ENCODE measurements at places on chromosomes 6 and 20.
A peak's percentile ranks its signal among the peaks of the same experiment; 100 is the strongest.

DNA sequence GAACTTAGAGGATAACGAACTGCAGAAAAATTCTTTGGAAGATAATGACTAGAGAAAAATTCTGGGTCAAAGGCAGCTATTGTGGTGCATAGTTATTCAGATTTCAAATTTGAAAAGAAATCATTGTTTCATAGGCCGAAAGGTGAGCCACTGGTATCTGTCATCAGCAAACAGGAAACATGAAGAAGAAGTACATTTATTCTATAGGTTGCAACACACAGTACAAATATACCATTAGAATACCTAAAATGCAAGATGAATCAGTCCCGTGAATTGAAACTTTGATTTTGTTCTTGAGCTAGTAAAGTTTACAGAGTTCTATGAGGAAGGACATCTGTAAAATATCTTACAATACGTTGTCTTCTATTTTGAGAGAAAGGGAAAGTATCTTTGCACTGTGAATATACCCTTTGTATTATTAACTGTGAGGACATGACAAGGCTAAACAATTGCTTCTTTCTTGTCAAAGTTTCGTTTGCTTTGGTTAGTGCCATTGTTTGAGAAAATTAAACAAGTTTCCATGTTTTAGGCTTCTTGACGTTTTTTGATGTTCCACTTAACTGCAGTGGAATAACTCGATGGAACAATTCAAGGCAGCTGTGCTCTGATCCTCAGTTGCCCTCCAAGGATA lies 84.7 kb downstream of the HDGFL1 start:
- DNase-seq, result no peak

- no peak for DNase-seq
These were observed 52.1 kb downstream of the RIPOR2 start for GRCh38 chr6:24883618-24884017.

DNA sequence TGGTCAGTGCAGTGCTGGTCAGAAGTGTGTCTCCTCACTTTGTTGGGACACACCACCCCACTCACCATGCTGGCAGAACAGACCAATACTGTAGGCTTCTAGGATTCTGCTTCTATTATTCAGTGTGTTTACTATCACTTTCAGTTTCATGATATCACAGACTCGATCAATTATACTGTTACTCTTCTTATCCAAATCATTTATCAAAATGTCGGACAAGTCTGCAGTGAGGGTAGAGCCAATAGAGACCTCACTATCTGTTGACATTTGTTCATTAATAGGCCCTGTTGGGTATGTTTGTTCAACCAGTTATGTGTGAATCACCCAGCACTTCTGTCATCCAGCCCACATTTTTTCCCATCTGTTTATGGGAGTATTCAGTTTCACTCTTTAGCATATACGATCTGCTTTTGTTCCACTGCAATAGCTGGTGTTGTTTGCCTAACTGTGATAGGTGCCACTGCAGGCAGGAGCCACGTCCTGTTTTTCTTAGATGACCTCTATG lies 140.1 kb downstream of the NRN1 start:
- DNase-seq, result no peak

DNA sequence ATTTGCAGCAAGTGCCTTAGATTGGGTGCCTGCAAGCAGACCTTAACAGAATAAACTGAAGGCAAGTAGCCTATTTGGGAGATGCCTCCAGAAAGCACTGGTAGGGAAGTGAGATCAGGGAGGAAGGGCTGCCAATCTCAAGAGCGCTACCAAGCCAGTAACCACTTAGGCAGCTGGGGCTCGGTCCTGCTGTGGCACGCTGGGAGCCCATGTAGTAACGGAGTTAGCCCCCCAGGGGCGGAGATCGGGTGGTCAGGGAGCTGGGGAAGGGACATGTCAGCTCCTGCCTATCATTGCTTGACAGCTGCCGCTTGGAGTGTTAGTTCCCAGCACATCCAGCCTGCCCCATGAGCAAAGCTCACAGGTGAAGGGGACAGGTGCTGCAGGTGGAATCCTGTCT lies 127.0 kb downstream of the CEBPB start:
- DNase-seq, result no peak

DNA sequence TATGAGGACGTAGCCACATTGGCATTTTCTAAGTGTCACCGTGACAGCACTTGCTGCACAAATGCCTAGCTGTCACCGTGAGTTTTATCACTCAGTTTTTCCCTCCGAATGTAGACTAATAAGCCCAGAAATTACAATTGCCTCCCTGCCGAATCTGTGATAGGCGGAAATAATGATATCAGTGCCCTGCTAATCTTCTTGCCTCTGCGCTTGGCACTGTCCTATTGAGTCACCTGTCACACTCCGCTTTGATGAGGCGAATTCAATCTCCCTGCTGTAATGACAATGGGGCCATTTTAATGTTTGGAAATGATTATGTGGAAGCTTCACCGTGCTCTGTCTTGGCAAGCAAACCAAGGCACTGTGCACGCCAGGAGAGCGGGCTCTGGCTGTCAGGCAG lies 112.8 kb downstream of the LINC00237 start:
- no peak for DNase-seq

GRCh38 chr20:24649787-24650490 lies 180.5 kb downstream of the SYNDIG1 start:
- DNase-seq, result no peak

DNA sequence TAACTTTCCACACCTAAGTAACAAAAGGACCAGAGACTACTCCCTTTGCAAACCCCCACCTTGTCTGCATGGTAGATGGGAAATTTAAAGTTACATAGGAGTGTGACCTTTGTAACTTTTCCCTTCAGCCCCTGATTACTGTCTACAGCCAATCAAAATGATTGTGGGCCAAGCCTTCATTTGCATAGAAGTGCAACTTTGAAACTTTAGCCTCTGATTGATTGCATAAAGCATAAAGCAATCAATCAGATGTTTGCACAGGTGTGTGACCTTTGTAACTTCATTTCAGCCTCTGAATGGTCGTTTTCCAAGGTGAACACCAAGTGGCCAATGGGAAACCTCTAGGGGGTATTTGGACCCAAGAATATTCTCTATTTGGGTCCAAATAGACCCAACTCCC lies 46.1 kb downstream of the PRKN start:
- no peak for DNase-seq

DNA sequence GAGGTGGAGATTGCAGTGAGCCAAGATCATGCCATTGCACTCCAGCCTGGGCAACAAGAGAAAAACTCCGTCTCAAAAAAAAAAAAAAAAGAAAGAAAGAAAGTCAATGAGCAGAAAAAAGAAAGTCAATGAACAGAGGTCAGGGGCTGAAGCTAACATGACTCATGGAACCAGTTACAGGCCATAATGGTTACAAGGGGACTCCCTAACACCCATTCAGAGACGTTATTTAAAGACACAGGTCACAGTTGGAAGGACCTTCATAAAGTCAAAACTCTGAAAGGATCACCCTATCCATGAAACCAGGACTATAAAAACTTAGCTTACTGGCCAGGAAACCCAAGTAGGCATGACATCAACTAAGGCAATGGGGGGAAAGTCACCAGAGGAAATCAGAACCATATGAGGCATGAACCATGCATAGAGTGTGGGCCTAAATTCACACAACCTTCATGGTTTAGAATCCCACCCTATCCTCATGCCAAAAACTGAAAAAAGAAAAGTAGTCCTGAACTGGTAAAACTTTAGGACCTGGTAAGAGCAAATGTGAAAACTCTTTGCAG lies 18.2 kb downstream of the FBXL4 start:
- DNase-seq, result no peak

GRCh38 chr6:133967347-133967746 lies 14.3 kb downstream of the TBPL1 start:
- DNase-seq, result no peak

DNA sequence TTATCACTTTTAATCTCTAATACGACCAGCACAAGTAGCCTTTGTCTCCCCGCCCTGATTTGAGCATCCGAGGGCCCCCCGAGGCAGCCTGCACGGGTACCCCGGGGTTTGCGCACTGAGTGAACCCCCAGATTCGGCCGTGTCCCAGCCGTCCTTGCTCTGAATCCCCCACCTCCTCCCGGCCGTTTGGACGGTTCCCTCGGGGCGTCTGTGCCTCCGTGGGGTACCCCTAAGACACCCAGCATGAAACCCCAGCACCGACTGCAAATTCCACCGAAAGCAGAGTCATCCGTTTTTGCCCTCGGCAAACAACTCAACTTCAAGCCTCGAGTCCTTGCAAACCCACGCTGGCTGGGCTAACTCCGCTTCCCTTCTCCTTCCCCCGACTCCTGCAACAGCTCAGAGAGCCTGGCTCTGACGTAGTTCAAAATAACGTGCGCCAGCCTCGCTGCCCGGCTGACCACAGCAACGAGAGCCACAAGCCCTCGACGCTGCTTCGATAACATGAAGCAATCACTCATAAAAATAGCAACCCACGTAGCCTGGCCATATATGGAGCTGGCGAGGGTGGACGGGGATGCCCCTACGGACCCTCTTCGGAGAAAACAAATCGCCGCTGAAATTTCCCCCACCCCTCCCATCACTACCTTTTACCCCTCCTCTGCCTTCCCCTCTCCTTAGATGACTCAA lies 764 bp upstream of the SNAP25 start:
- DNase-seq, result no peak

GRCh38 chr6:105981002-105981887 lies 104.9 kb upstream of the PRDM1 start:
- peak; percentile 39 for DNase-seq

GRCh38 chr6:143159001-143159400 lies 98.3 kb downstream of the AIG1 start:
- DNase-seq, result no peak

- DNase-seq, result no peak
These were observed 42.5 kb downstream of the PACSIN1 start for GRCh38 chr6:34508425-34508824.

DNA sequence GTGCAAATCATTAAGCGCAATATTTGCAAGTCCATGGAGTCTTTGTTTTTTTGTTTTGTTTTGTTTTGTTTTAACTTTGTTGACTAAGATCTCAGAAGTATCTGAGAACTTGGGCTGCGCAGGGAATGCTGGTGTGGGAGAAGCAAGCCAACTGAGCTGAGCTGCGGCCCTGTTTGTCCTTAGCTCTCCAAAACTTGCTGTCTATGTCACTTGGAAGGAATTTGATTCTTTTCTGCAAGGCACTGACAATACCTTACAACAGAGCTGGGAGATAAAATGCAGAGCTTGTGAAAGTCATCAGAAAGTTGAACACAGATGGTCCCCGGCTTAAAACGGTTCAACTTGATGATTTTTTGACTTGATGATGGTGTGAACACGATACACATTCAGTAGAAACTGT lies 5.4 kb downstream of the SLC22A23 start:
- DNase-seq, result no peak

GRCh38 chr6:165716886-165717285 lies 53.8 kb upstream of the PDE10A start:
- no peak for DNase-seq

GRCh38 chr6:53159558-53159957 lies 10.9 kb upstream of the GCM1 start:
- DNase-seq, result no peak

- no peak for DNase-seq
These were observed 177.2 kb downstream of the CLIC5 start for GRCh38 chr6:45838451-45838850.

DNA sequence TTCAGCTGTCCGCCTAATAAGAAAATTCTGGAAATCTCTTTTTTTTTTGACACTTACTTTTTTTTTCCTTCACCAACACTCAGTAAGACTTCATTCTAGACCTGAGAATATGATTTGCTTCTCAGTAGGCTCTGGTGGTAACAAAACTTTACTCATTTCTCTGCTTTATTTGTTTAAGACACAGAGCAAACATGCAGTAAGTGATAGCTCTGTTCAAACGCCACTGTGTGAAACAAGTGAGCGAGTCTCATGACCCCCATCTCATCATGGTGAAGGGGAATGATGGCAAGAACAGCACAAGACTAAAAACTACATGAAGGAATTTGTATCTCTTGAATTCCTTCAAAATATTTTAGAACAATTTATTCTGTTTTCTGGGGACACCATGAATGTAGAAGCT lies 541.6 kb upstream of the POU3F2 start:
- no peak for DNase-seq

DNA sequence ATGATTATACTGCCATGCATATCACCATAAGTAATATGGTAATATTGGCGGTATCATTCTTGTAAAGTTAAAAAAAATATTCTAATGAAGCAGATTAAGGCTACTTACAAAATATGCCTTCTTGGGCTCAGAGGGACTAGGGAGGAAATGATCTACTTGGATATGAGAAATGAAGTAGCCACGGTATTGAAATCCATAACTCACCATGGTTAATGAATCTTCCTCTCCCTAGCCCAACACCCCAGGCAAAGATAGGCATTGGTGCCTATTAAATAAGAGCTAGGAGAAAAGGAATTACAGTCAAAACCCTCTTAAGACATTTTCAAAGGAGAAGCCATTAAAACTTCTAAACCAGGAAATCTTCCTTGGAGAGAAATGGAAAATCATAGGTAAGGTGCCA lies 280.5 kb downstream of the TFAP2B start:
- DNase-seq, result no peak

- no peak for DNase-seq
These were observed 117.5 kb upstream of the COL21A1 start for GRCh38 chr6:56364827-56365339.

DNA sequence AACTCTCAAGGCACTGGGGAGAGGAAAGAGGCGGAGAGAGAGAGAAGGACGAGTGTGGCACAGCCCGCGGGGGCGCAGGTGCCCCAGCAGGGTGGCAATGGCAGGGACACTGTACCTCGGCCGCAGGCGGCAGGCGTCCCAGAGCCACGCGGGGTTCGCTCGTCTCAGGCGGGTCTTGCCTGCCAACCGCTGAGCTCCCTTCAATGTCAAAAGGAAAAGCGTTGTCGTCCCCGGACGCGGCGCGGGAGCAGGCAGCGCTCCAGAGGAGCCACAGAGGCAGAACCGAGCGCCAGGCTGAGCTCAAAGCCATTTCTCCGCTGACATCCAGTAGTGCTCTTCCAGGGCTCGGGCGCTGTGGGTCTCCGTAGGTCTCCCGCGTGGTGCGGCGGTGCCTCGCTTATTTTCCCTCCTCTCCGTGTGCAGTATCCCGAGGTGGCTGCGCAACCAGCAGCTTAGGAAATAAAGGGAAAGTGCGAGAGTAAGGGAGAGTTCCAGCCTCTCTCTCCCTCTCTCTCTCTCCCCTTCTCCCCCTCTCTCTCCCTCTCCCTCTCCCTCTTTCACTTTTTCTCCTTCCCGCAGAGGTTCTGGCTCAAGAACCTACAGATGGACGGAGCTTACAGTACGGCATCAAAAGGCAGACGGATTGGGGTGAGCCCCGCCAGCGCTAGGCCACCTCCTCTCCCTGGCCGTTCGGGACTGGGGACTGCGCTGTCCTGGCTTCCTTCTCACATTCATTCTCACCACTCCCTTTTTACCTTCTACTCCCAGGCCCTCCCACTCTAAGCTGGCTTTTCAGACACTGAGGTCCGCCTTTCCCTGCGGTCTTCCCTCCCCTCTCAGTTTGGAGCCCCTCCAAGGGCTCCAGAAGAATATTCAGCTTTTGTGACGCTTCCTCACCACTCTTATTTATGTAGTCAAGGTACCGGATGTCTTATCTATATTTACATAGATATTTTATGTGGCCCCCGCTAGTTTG lies at the start of gene LAMA4:
TSS of gene LAMA4 (minus strand) at position 727 of the 976 bp plus-strand sequence. CDS start at position 310, 417 bp downstream.
- DNase-seq, result no peak

GRCh38 chr6:161138543-161139303 lies 135.1 kb downstream of the AGPAT4 start:
- no peak for DNase-seq

Measured in activated T-helper 9 cell treated with anti-CD3 and anti-CD28 coated beads, Interleukin-2, amount 50 U/mL, for 16 hours (primary cell).